Stimulated activated CD8-positive, alpha-beta memory T cell treated with anti-CD3 and anti-CD28 coated beads, Interleukin-2, amount 100 ng/mL, for 1 hour (primary cell): ENCODE measurements at places on chromosomes 5 and 9.

DNA sequence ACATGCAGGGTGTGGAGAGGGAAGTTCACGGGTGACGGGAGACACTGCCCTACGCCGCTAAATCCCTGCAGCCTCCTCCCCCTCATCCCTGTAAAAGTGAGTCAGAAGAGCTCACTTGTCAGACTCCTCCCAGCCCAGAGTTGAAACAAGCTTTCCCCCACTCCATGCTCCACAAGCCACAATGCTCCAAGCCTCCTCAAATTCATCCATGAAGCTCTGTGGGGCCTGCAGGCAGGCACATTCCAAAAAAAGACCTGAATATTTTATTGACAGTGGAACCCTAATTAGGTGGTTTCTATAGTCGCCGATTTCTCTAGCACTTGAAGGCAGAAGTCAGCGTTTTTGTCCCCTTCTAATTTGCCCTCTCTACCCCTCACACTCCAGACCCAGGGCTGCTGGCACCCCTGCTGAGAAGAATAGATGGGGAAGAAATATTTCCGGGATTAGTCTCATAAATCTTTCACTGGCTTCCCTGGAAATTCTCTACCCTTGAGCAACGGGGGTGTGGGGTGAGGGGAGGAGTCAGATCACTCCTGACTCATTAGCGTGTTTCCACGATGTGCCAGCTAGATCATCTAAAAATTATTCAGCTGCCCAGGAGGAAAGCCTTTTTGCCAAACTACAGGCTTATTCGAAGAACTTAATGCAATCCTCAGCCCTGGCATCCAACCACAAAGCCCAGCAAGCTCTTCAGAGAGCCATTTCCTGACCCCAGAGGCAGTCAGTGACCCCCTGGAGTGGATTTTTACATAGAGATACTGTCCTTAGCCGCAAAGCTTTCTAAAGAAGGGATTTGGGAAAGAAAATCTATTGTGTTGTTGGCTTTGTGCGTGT, 97.1 kb downstream of the ENC1 start:
- no peak for DNase-seq

GRCh38 chr9:31573561-31573960, 810.9 kb upstream of the ACO1 start:
- DNase-seq, result no peak

- no peak for DNase-seq
Measured at GRCh38 chr5:177353093-177353492, 1.6 kb upstream of the LMAN2 start.

GRCh38 chr5:78903861-78904260, 81.2 kb downstream of the ARSB start:
- no peak for DNase-seq

GRCh38 chr9:69168709-69169217, 5.3 kb upstream of the TJP2 start:
- no peak for DNase-seq
